ENCODE measurements at places on chromosomes 2 and 18.

- peak; percentile 14 for DNase-seq
Measured at GRCh38 chr2:112884869-112885505, 26.0 kb upstream of the IL37 start.

DNA sequence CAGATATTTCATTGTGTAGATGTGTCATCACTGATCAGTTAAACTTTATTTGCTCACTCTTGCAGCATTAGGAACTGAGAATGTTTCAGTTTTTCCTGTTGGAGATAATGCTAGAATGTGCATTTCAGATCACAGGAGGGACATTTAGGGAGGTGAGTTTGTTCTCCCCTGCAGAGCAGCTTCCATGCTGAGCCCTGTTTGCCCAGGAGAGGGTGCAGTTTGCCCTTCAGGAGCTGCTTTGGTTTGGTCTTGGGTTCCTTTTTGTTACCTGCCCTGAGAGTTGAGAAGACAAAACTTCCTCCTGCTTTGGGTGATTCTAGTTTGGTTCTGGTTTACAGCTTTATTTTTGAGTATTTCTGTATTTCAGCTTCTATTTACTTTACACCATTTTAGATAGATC lies 49.9 kb downstream of the DGKD start:
- DNase-seq: peak; percentile 48

DNA sequence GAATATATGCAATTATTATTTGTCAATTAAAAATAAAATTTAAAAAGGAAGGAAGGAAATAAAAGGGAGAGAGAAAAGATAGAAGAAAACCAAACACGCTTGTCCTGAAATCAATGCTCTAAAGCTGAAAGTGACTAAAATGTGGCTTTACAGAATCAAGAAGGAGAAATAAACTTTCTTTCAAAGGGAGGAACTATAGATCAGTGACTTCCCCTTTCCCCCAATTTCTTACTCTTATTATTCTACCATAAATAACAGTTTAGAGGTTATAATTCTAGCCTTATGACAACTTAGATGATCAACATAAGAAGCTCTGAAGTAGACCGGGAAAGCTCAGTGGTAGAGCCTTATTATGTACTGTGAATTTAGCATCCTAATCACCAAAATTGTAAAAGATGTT lies 122.5 kb downstream of the ARHGAP15 start:
- no peak for DNase-seq

- DNase-seq: no peak
Measured at GRCh38 chr2:96176661-96177060, 31.4 kb upstream of the DUSP2 start.

DNA sequence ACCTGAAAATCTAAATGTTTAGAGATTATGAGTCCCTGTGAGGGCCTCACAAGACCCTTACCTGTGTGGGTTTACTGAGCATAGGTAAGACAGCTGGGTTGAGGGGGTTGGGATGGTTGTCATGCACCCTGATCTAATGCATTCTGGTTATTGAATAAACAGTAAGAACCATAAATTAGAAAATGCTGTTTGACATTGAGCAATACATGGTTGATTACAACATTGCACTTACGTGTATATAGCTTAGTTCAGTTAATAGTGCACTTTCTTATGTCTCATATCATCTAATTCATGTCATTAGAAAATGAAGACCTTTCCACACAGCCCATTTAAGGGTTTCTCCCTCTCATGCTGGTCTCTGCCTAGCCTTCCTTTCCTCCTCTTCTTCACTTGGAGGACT lies 253.5 kb upstream of the ATP5MC3 start:
- DNase-seq: no peak

- DNase-seq: no peak
Measured at GRCh38 chr2:239092571-239093294, 244.8 kb downstream of the TWIST2 start.

DNA sequence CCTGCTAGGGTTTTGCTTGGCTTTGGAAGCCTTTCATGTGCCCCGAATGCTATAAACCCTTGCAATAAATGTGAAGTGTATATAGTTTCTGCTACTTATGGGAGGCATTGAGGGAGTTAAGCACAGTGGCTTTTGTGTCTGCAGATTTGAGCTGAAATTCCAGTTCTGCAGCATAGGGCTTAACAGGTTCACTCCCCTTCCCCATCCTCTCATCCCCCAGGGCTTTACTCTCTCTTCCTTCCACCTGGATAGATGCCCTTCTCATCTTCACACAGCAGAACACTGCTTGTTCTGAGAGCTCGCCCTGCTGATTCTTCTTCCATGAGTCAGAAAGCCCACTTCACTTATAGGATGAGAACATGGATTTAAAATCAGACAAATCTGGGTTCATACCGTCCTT lies 37.2 kb downstream of the SOX11 start:
- no peak for DNase-seq

DNA sequence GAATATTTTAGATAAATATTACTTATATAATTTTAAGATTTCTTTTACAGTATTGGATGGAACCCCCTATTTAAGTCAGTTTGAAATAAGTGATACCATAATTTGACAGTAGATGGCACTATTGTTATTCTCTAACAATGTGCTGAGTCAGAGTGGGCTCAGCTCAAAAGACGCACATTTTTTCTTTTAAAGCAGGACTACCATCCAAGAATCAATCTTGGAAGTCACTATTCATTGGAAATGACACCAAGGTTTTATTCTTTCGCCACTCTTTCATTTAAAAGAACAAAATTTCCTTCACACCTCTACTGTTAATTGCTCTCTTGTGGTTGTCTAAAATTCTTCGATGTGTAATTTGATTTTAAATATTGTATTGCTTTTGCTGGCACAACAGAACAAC lies 32.6 kb upstream of the SPAG16 start:
- no peak for DNase-seq

GRCh38 chr2:56682397-56682760 lies 498.6 kb downstream of the CCDC85A start:
- no peak for DNase-seq

DNA sequence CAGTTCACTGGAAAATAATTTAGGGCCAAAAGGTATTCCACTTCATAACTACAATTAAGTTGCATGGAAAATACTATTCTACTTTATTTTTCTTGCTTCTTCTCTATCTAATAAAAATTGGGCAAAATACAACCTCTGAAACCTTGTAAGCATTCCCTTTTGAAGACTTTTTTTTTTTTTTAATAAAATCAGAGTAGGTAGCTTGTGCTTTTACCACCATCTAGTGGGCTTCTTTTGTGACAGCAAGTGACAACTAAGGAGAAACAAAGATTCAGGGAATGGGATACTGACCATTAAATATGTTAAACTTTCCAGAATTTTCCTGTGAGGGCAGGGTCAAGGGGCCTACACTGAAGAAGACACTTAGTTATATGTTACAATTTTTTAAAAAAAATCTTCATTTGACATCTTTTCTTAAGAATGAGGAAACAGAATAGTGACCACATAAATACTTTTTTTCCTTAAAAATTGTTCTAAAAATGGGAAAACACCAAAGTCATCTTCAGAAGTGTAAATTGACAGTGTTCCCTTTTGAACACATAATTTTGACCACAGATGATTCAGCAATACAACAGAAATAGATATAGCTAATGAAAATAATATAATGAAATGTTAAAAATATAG lies 1183.2 kb upstream of the ACVR2A start:
- no peak for DNase-seq

DNA sequence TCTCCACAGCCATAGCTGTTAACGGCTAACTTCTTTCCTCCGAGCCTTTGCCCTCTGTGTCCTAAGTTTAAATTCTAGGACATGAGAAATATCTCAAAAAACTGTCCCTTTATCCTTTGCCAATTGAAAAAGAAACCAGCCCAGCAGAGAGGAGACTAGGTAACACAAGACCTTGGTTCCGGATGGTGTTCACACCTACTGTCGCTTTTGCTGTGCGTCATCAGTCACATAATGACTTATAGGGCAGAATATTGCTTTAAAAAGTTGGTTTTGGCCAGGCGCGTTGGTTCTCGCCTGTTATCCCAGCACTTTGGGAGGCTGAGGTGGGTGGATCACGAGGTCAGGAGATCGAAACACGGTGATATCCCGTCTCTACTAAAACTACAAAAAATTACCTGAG lies 66.2 kb downstream of the SP3 start:
- no peak for DNase-seq

Measured in stimulated activated CD8-positive, alpha-beta memory T cell treated with anti-CD3 and anti-CD28 coated beads, Interleukin-15, amount 100 ng/mL, for 4 hours (primary cell).